PC-9 (cell line): ENCODE measurements at places on chromosomes 11 and 22. TPM values are rescaled to one million over a fixed set of nuclear protein-coding genes. Genes with fewer than 3 reads are reported as not detected.

GRCh38 chr22:19060356-19061009 lies 61.7 kb downstream of the DGCR2 start:
- DNase-seq = no peak

DNA sequence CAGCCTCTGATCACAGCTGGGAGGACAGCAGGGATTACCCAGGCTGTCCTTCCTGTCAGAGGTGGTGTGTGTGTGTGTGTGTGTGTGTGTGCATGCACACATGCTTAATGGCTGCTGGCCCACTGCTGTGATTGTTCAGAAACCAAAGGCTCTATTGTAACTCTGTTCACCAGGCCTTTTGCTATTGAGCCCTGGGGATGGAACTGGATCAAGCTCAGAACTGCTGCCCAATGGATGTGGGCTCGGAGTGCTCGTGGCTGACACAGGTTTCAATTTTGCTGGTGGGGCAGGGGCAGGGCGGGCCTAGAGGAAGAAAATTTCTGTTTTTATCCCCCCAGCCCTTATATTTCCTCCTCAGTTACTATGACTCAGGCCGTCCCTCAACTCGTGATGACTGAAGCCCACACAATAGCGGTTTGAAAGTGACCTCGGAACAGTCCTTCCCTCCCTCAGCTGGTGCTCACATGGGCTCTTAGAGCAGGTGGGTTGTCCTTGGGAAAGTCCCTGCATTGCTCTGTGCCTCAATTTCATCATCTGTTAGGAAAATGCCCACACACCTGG lies 359.3 kb downstream of the TENM4 start:
- DNase-seq = no peak

DNA sequence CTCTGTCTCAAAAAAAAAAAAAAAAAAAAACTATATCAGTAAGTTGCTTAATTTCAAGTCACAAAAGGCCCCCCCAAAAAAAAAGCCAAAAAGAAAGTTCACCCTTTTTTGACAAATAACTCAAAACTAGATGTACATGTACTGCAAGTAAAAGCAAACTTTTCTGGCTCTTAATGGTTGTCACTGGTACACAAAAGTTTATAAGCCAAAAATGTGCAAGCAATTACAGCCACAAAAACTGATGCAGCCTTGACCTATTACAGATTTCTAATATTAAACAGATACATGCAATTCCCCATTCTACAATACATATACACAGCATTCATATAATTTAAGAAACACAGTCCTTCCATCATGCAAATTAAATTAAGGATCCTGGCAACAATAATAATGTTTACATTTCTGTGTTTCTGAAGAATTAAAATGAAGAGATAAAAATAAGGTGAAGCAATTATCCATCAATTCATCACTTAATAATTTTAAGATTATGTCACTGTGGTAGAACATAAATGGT lies 18.6 kb downstream of the PICALM start:
- DNase-seq = no peak

GRCh38 chr11:36311926-36312595 lies 16.0 kb downstream of the PRR5L start:
- no peak for DNase-seq

DNA sequence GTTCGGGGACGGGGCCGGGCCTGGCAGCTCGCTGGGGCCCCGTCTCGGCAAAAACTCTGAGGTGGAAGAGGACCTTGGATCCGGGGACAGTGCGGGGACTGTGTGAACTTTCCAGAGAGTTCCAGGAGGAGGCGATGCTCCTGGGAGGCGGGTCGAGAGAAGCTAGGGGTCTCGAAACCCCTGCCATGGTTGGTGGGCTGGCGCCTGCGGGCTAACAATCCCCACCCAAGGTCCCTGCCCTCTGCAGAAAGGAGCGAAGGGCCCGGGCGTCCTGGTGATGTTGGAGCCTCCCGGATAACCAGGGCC lies 4.7 kb upstream of the GRK2 start:
- no peak for DNase-seq

DNA sequence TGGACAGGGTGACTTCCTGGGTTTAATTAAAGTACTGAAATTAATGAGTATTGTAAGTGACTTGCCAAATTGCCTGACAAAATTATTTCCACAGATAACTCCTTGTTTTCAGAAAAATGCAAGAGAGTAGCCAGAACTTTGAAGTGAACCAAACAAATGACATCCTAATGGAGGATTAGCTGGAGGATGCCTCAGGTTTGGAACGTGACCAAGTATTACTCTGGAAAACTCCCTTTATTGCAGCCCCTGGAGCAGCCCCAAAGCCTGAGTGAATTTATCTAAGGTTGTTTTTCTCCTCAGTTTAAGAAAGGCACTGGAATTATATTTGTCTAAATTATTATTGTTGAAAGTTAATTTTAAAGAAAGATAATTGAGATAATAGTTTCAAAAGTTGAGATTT lies 343.6 kb upstream of the MTNR1B start:
- DNase-seq = no peak

- peak; percentile 100 for DNase-seq
Observed at GRCh38 chr11:57800444-57801182, 39.0 kb downstream of the CTNND1 start.

GRCh38 chr11:15197696-15198095 lies 83.0 kb downstream of the INSC start:
- no peak for DNase-seq

- peak; percentile 66 for DNase-seq
Observed at GRCh38 chr22:37229012-37229804, 14.9 kb downstream of the RAC2 start.

GRCh38 chr22:17268501-17269223 lies 49.4 kb upstream of the ADA2 start:
- no peak for DNase-seq

GRCh38 chr22:29377979-29378378 lies 10.4 kb downstream of the AP1B1 start:
- peak; percentile 97 for DNase-seq

DNA sequence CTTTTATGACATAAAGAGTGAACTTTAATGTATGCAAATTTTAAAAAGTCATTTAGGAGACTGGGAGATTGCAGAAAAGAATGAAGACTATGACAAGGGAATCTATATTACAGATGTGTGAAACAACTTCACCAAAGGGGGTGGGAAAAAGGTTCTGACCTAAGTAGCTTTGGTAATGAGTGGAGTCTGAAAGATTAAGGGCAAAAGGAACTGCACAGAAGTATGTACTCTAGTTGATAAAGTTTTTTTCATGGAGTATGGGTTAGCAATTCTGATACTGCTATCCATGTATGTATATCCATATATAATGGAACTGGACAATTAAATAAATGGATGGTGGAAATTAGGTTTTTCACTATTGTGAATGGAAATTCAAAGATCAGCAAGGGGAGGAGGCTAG lies 9.2 kb downstream of the CKAP5 start:
- DNase-seq = no peak

DNA sequence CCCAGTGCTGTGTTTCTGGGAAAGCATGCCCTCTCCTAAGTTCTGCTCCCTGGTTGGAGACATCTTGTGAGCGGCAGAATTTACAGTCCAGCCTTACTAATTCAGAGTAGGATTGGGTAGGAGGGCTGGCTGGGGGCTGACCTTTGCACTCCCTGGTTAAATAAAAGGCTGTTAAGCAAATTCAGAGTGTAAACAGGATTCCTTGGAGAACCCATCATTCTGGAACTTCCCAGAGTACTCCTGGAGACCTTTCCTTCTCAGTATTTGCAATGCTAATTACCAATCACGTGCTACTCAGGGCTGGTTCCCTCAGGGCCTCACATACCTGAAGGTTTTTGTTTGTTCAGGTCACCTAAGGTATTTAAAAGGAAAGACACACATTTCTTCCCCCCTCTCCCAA lies 340.2 kb downstream of the TBC1D22A start:
- no peak for DNase-seq

DNA sequence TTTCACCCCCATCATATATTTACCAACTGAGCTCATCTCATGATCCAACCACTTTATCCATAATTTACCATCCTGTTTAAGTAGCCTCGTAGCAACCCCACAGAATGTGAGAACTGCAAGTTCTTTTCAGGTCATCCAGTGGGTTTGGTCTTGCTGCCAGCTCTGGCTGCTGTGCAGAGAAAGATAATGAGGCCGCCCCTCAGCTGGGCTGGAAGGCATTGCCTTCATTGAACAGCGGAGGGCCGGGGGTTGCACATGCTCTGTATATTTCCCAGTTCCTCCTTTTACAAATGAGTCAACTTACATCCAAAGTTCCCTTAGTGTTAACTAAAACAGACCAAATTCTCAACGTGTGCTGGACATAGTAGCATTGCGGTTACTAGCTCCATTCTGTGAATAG lies 96.7 kb downstream of the SYN3 start:
- no peak for DNase-seq

DNA sequence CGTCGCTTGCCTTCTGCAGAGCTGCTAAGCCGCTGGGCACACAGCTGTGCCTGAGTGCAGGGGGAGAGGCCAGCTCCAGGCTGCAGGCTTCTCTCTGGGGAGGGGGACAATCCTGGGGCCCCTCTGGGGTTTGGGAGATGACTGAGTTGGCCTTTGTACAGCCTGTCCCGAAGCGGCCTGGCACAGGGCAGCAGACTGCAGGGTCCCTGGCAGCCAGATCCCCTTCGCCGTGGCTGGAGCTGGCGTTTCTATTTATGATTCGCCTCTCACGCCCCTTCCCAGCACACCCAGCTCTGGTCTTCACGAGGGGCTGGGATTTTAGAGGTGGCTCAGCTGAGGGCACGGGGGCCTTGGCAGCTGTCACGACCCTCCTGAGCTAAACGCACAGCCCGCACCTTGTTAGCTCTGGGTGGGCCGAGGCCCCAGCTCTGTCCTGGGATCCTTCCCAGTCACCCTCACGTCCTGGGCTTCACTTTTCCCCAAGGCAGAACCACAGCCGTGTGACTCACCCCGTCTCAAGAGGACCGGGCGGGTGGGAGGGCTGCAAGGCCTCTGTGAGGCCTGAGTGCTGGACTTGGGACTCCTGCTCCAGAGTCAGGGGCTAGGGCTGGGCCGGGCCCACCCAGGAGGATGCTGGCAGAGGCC lies 18.4 kb downstream of the OSBPL5 start:
- no peak for DNase-seq

GRCh38 chr22:31143537-31143936 lies 3.2 kb upstream of the PLA2G3 start:
- no peak for DNase-seq

DNA sequence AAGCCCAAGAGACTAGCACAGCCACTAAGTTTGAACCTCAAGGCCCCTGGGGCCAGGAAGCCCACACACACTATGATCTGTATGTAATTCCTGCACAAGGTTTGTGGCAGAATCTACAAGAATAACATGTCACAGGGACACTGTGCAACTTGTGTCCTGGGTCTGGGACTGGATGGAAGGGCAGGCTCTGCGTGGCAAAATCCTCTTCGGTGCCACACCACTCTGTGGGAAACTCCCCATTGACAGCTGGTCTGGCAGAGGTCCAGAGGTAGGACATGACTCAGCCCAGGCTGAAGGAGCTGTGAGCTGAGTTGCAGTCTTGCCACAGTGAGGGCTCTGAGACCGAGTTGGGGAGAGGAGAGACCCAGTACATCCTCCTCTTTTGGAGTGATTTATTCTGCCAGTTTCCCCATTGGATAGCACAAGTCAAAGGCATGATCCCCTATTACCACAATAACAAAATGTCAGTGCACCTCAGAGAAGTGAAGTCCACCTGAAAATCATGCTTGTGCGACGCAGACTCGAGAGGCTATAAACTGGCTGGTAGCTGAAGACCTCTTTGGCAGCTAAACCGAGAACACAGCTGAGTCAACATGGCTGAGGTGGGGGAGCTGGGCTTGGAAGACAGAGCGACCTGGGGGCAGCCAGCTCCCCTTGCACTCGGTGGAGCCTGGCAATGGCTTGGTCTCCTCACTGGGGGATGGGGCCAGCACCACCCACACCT lies 23.3 kb upstream of the SERPIND1 start:
- peak; percentile 49 for DNase-seq

- peak; percentile 49 for DNase-seq
Observed at GRCh38 chr11:9506489-9507276, 45.9 kb downstream of the ZNF143 start.

DNA sequence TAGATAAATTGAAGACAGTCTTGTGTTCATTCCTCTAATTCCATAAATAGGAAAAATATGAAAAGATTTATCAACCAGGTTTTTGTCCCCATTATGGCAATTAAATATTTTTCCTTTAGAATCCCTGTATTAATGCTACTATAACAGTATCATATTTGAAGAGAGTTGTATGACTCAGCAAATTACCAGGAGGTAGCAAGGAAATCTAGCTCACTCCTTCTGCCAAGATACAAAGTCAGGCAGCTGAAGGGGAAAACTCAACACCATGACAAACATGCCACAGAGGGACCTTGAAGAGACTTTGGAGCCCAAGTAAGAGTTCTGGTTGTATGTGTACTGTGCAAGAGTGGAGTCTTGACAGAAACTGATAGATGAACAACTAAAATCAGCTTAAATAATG lies 143.3 kb downstream of the GUCY1A2 start:
- DNase-seq = no peak

The FAM168A gene
- total RNA-seq = 38.6 and 51.2 TPM in 2 replicates

The NAALAD2 gene
- not detected in 2 replicates for total RNA-seq

The RCOR2 gene
- total RNA-seq = 3.4 and 5.2 TPM in 2 replicates

The DHCR7 gene
- 118 and 311 TPM in 2 replicates for total RNA-seq

The BRSK2 gene
- total RNA-seq = 2.7 and 2.9 TPM in 2 replicates

The RFPL3 gene
- total RNA-seq = not detected in 2 replicates

The PRG3 gene
- total RNA-seq = not detected in 2 replicates

The SLC22A6 gene
- not detected in 2 replicates for total RNA-seq

The MIOX gene
- 1.4 and 1.5 TPM in 2 replicates for total RNA-seq

The TUB gene
- total RNA-seq = not detected in 2 replicates

The FGF19 gene
- 2.0 and 3.4 TPM in 2 replicates for total RNA-seq

The P2RY6 gene
- 29.7 and 34.7 TPM in 2 replicates for total RNA-seq

The ZBED4 gene
- total RNA-seq = 18.2 and 21.4 TPM in 2 replicates

The APOBEC3F gene
- total RNA-seq = 28.3 and 29.6 TPM in 2 replicates

The LBHD1 gene
- 13.2 and 16.1 TPM in 2 replicates for total RNA-seq

The TH gene
- 2.2 and 2.5 TPM in 2 replicates for total RNA-seq

The PLAAT4 gene
- total RNA-seq = 64.6 and 99.9 TPM in 2 replicates

The TIGD3 gene
- total RNA-seq = 1.7 and 1.8 TPM in 2 replicates

The INS gene
- total RNA-seq = not detected in 2 replicates
